ENCODE measurements at places on chromosomes 4 and X. TPM values are rescaled to one million over a fixed set of nuclear protein-coding genes. Genes with fewer than 3 reads are reported as not detected.

TMPRSS11F gene
- total RNA-seq = not detected

NOCT gene
- 0.58 TPM for total RNA-seq

GNRHR gene
- total RNA-seq = not detected

FAM47E gene
- total RNA-seq = under 0.01 TPM

DNA sequence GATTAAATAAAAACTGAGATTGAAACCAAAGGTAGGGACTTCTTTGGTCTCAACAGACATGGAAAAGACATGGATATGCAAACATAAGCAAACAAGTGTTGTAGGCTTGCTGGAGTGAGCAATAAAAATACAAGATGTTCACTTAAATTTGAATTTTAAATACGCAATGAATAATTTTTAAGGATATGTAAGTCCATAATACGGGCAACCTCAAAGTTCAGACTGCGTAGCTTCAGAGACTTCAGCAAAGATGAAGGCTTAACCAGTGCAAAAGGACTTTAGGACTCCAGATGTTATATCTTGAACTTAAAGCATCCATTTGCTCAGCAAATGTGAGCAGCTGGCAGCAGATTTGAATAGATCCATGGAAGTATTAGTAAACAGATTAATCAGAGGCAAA lies 549.3 kb downstream of the ARAP2 start:
- H3K36me3 ChIP-seq = no peaks in the 10 kb centered on the region
- no peak overlapping the region for H3K27ac ChIP-seq
- no peak for DNase-seq
- H3K4me3 ChIP-seq = no peak overlapping the region
- no peaks in the 10 kb centered on the region for H3K27me3 ChIP-seq

DNA sequence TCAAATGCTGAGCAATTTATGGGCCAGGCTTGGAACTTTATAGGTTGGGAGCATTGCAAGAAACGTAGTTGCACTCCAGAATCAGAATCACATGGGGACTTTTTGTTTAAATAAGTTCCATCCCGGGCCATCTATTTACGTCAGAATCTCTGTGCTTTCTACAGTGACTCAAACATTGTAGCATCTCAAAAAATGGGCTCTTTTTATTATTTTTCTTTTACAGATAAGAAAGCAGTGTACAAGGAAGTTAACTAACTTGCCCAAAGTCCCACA lies 10.2 kb downstream of the CC2D2A start:
- peak overlapping the region; percentile 68 for H3K27ac ChIP-seq
- no peak for DNase-seq
- peaks cover 21% of the 10 kb centered on the region for H3K4me1 ChIP-seq
- peaks cover 11% of the 10 kb centered on the region for H3K36me3 ChIP-seq
- H3K4me3 ChIP-seq = peak overlapping the region; percentile 54
- H3K27me3 ChIP-seq = no peaks in the 10 kb centered on the region

DNA sequence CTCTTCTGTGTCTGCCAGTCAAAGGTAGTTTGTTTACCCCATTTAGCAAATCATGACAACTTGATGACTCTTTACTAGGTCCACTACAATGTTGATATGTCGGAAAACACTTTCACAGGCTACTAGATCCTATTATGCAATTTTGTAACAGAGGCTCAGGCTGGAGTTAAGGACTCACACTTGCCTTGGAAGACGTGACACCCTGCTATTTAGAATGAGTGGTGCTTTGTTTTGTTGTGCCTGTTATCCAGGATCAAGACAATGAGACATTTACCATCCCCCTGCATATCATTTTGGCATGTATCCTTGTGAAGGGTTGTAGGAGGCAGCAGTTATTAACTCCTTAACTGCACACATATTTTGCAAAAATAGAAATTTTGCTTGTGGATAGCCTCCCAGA lies 263.7 kb downstream of the IL1RAPL1 start:
- no peak overlapping the region for H3K4me3 ChIP-seq
- H3K27me3 ChIP-seq = no peaks in the 10 kb centered on the region
- no peak for DNase-seq
- H3K4me1 ChIP-seq = no peaks in the 10 kb centered on the region

- peak; percentile 24 for DNase-seq
- H3K27ac ChIP-seq = no peak overlapping the region
- H3K36me3 ChIP-seq = peaks cover 66% of the 10 kb centered on the region
- H3K4me1 ChIP-seq = peaks cover 58% of the 10 kb centered on the region
- H3K4me3 ChIP-seq = no peak overlapping the region
Measured at GRCh38 chrX:1389181-1389992, 2.5 kb downstream of the SLC25A6 start.

- H3K4me1 ChIP-seq = peaks cover 15% of the 10 kb centered on the region
- no peak for DNase-seq
- H3K27ac ChIP-seq = no peak overlapping the region
- no peaks in the 10 kb centered on the region for H3K36me3 ChIP-seq
Measured at GRCh38 chr4:146340798-146341197, 126.5 kb downstream of the REELD1 start.

DNA sequence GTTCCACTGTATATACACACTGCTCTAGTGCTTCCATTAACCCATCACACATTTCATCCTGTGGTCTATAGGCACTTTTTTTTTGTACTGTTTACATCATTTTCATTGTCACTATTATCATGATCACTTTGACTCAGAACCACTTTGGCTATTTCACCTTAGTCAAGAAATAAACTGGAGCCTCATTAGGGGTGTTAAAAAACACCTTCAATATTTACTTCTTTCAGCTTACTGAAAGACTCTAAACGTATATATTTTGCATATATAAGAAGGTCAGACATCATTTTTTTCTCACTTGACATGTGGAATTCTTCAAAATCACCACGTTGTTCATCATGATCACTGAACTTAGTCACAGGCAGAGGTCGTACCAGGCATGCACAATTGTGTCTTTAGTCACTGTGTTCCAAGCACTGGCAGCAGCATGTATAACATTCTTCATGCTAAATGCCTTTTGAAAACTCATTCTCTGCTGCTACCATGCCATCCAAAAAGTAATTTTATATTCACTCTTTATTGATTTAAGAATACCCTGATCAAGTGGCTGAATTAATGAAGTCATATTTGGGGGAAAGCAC lies 229.2 kb upstream of the ARSJ start:
- DNase-seq = no peak
- no peak overlapping the region for H3K27ac ChIP-seq
- no peak overlapping the region for H3K4me3 ChIP-seq
- H3K4me1 ChIP-seq = no peaks in the 10 kb centered on the region
- H3K36me3 ChIP-seq = no peaks in the 10 kb centered on the region

DNA sequence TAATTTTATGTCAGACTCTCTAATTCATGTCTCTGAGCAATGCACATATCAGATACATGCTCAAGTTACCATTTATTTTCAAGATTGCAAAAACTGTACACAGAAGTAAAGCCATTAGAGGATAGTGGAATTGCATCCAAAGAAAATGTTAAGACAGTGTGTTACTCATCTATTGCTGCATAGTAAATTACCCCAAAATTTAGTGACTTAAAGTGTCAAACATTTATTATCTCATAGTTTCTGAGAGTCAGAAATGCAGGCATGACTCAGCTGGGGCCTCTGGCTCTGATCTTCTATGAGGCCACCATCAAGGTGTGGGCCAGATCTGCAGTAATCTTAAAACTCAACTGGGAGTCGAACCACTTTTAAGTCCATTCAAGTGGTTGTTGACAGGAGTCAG lies 275.2 kb downstream of the QDPR start:
- H3K36me3 ChIP-seq = no peaks in the 10 kb centered on the region
- peaks cover 13% of the 10 kb centered on the region for H3K4me1 ChIP-seq
- no peak for DNase-seq
- H3K4me3 ChIP-seq = no peak overlapping the region
- no peak overlapping the region for H3K27ac ChIP-seq

DNA sequence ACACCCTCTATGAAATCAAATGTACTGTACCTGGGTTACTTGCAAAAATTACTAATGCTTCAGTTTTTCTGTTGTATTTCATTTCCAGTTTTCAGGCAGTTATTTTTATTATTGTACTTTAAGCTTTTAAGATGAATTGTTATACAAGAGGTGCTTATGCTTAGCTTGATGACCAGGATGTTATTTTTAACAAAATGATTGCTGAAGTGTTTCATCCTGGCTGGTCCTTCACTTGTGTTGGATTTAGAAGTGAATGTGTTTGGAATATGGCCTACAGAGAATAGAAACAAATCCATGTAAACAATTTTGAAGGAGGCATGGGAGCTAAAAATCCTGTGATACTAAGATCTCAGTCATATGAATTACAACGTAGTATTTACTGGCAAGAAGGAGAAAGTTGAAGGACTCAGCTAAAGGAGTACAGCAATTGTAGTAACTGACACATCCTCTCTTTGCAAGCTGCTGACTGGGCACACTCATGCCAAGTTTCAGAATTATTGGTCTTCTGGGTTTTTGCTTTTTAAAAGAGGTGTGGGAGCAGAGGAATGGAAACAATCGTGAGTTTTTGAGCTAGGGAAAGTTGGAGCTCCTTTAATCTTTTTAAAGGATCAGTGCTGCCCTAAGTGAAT lies 9.2 kb downstream of the UBE2A start:
- H3K27me3 ChIP-seq = no peaks in the 10 kb centered on the region
- no peaks in the 10 kb centered on the region for H3K36me3 ChIP-seq
- no peak for DNase-seq
- no peaks in the 10 kb centered on the region for H3K4me1 ChIP-seq

DNA sequence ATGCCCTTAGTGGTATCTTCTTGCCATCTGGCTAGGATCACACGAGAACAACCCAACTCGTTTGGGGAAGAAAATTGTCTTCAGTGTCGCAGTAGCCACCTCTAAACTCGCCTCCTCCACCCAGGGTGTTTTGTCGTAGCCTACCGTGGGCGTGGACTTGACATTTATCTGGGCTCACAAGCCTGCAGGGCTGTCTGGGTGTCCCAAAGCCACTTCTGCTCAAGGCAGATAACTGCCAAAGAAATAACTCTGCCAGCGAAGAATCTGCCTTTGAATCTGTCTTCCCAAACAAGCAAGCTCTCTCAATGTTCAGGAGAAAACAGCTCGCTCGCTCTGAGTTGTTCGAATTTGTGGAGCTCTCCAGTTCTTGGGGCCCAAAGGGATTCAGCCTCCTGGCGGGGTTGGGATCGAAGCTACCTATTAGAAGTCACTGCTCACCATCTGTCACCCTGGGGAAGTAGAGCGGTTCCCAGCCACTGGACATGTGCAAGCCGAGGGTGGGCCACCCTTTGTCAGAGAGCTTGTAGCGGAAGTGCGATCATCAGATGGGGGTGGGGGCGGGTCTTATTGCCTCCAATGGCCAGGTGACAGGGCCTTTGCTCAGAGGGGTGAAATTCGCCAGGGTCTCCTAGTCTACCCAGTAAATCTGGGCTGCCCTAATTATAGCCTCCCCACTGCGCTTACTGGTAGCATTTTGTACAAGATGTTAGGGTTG lies 14.8 kb downstream of the BLOC1S4 start:
- no peaks in the 10 kb centered on the region for H3K27me3 ChIP-seq
- H3K4me3 ChIP-seq = no peak overlapping the region
- H3K36me3 ChIP-seq = no peaks in the 10 kb centered on the region

DNA sequence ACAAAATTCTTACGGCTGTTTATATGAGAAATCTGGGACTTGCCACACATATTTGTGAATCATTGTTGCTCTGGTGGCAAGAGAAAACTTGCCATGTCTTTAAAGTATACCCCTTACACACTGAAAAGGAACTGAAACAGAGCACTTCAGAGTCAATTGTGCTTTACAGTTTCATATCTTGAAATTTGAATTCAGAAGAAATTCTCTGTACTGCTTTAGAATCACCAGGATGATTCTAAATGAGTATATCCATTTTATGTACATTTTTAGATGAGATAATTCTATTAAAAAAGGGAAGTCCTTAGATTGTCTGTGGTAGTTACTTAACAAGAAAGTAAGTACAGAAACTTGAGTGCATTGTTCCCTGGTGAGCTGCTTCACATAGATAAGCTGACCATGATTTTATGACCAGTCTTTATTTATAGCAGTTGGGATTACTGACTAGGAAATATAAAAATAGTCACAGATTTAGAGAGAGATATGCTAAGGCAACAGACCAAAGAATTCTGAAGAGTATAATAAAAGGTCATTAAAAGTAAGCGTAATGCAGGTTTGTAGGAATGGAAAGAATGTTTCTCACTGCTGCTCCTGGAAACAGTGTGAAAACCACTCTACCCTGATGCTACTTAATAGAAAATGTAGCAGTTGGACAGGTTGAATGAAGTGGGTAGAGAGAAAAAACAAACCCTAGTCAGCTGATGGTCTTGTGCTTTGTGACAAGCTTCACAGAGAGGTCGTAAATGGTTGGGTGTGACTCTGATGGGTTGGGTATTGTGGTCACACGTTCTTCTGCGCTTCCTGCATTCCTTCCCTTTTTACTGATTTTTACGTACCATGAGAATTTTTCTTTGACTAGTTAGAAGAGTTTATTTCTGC lies 41.0 kb downstream of the FNIP2 start:
- no peak overlapping the region for H3K4me3 ChIP-seq
- H3K36me3 ChIP-seq = no peaks in the 10 kb centered on the region
- peak; percentile 80 for DNase-seq
- no peaks in the 10 kb centered on the region for H3K27me3 ChIP-seq
- peaks cover 56% of the 10 kb centered on the region for H3K4me1 ChIP-seq
